ENCODE measurements at places on chromosomes 7 and 10.

GRCh38 chr7:108211382-108212201, 81.4 kb upstream of the LAMB4 start:
- no peak for DNase-seq

DNA sequence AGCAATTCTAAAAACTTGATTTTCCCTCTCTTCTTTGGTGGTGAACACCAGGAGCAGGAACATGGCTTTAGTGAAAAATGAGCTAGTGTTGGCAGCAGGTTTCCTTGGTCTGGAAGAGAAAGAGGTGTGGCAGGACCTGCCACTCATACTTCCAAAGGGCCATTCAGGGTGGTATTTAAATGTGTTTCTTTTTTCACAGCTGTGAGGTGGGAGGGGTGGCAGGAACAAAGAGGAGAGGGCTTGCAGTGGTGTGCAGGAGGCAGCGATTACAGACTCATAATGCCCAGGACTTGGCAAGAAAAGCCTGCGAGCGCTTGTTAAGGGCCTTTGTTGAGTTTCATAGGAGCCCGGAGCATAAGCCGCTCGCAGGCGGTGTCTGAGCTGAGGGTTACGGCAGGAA, 36.8 kb downstream of the WIPF3 start:
- DNase-seq = no peak

DNA sequence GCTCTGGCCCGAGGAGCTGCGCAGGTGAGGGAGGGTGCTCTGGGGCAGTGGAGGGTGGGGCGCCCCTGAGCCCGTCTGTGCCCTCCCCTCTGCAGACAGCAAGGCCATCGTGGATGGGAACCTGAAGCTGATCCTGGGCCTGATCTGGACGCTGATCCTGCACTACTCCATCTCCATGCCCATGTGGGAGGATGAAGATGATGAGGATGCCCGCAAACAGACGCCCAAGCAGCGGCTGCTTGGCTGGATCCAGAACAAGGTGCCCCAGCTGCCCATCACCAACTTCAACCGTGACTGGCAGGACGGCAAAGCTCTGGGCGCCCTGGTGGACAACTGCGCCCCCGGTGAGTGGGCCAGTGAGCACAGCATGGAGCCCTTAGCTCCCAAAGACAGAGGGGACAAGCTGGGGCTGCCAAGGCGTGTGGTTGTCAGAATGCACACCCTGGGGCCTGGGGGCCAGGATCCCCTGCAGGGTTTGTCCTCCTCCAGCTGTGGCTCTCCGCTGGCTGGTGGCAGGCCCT, 5.1 kb downstream of the FLNC start:
- DNase-seq = peak; percentile 37

- DNase-seq = peak; percentile 33
These were observed 67.6 kb upstream of the DDC start for GRCh38 chr7:50632561-50633413.

DNA sequence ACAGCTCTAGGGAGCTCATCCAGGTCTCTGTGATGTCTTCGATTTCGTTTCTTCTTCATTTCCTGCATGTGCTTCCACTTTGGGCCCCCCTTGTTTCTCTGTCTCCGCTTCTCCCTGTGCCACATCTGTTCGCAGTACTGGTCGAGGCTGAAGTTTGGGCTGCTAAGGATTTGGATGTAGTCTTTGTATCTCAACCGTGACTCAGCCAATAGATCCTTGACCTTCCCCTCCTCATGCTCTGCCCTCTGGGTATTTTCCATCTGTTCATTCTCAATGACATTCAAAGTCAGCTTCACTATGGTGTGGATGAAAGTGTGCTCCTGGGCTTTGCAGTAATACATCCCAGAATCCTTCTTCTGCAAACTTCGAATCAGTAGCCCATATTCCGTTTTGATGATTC, 187.4 kb downstream of the SEMA3D start:
- no peak for DNase-seq

GRCh38 chr7:18128846-18129245, 101.2 kb upstream of the PRPS1L1 start:
- no peak for DNase-seq

DNA sequence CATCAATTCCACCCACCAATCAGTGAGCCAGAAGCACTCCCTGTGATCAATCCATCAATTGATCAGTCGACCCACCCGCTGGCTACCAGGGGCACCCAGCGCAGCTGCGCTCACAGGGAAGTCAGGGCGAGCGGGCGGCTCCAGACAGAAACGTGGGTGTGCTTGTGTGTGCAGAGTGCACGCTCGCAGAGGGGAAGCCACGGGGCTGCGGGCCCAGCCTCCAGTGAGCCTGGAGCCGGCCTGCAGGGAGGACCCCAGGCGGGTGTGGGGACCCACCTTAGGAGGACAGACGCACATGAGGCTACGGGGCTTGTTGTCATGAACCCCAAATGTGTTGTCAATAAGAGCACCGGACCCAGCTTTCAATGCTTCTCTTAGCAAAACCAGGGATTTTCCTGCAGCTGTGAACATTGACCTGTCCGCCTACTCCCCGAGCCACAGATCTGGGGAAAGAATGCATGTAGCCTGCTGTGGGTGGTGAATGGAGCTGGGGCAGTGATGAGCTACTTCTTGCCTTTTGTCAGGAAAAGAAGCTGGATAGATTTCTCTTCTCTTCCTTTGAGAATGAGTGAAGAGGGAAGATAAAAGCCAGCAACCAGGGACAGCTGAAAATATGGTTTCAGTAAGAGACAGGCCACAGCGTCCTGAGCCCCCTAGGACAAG, 497.8 kb downstream of the DNAJB6 start:
- DNase-seq = no peak

- peak; percentile 91 for DNase-seq
These were observed at the start of gene GUSB for GRCh38 chr7:65981965-65982792. Gene GUSB, minus strand, starts transcription at chr7:65982213. Its CDS starts 30 bp downstream, at chr7:65982183.

- no peak for DNase-seq
These were observed 107.4 kb downstream of the ACTR3B start for GRCh38 chr7:152866791-152867501.

DNA sequence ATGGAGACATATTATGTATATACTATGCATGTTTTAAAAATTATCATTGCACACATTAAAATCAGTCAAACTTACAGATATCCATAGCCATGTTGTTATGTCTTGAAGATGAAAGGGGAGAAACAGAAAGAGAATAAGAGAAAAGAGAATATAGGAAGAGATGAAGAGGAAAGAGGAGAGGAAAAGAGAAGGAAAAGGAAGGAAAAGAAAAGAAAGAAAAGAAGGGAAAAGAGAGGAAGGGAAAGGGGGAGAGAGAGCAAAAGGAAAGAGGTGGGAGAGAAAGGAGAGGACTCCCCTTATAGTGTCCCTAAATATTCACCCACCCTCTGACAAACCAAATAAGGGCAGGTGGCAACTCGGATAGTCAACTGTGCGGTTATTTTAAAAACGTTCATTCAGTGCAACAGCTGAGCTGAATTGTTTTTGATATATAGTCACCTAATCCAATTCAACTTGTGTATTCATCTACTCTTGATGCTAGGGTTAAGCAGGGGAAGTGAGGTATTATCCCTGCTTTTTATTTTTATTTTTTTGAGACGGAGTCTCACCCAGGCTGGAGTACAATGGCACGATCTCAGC, 14.6 kb downstream of the SVIL start:
- DNase-seq = no peak

DNA sequence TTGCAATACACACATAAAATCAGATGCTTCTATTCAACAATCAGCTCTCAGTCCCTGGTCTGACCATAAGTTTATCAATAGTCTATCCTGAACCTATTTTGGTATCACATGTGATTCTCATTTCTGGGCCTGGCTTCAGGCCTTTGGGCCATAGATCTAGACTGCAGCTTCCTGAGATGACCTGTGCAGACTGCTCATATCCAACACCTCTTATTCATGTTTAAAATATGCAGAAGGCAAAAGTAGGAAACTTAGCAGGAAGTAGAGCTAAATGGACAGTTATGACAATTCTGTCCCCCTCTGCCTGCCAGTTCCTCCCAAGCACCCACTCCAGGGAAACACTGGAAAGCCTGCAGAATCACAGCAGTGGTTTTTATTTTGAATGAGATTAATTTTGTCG, 53.3 kb downstream of the C7orf25 start:
- DNase-seq = no peak

DNA sequence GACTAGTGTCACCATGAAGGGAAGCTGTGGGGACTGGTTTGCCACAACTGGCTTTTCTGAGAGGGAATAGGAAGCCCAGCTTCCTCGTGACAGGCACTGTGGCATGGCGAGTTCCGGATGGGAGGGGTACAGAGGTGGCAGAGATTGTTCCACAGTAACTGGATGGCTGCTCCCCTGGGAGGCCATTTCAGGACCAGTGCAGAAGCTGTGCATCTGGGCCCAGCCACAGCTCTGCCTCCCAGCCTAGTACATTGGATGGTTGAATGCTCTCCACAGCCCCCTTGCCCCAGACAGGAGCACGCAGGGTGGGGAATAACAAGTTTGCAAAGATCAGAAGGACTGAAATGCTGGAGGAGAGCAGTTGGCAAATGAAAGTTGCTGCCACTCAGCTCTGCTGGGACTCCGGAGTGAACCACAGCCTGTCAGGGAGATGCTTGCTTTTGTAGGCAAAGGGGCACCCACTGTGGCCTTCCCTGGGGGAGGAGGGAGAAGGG, 51.8 kb downstream of the GSDME start:
- DNase-seq = no peak

- peak; percentile 74 for DNase-seq
These were observed 109.9 kb downstream of the ZMIZ1 start for GRCh38 chr10:79178614-79179163.

DNA sequence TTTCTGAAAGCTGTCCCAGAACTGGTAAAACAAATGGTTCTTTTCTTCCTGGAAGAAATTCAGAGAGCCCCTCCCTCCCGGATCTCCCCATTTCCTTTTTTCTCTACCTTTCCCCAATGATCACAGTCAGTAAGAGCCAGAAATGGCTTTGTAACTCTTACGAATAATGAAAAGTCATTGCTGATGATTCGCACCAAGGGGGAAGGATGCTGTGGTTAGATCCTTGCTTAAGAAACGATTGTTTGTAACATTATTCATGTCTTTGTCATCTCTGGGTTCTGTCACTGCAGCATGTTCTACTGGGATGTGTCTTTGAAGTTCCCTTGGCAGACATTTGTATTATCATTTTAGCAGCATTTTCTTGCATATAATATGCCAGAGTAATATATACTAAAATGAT, 138.9 kb downstream of the CACNB2 start:
- DNase-seq = no peak

DNA sequence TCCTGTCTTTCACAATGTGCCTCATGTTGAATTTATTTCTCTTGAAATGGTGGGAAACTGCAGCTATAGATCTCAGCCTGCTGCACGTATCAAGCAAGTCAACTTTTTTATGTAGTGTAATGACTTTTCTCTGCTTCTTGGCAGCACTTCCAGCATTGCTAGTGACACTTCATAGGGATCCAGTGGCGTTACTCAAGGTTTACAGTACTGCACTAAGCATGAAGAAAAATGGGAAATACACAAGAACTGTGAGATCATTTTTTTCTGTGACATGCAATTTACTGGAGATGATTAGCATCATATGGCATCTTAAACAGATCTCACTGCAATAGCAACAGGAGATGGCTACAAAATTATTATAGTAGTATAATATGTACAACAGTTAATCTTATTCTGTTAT, 90.9 kb downstream of the POLR1F start:
- no peak for DNase-seq

GRCh38 chr10:131773370-131774343, 127.2 kb upstream of the PPP2R2D start:
- DNase-seq = no peak

- DNase-seq = no peak
These were observed 49.7 kb downstream of the TSPAN15 start for GRCh38 chr10:69500864-69501468.

DNA sequence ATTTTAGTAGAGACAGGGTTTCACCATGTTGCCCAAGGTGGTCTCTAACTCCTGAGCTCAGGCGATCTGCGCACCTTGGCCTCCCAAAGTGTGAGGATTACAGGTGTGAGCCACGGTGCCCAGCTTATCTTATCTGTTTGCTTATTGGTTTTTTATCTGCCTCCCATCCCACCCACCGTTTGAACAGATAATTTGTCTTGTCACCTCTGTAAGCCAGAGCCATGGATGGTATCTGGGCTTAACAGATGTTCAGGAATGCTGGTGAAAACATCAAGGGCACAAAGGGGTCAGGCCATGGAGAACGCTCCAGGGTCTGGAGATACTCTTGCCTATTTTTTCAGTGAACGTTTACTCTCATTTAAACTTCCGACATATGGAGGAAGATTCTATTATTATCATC, 12.0 kb upstream of the NDST2 start:
- DNase-seq = no peak

DNA sequence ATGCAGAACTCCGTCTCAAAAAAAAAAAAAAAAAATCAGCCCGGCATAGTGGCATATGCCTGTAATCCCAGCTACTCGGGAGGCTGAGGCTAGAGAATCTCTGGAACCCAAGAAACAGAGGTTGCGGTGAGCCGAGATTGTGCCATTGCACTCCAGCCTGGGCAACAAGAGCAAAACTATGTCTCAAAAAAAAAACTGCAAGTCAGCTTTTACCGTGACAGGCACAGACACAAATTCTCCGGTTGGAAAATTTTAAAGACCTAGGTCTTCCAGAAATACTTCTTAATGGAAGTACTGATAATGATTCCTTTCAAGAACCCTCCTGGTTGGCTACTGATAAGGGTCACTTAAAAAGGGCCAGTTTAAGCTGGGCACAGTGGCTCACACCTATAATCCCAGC, 19.4 kb upstream of the ARPC1B start:
- DNase-seq = no peak

DNA sequence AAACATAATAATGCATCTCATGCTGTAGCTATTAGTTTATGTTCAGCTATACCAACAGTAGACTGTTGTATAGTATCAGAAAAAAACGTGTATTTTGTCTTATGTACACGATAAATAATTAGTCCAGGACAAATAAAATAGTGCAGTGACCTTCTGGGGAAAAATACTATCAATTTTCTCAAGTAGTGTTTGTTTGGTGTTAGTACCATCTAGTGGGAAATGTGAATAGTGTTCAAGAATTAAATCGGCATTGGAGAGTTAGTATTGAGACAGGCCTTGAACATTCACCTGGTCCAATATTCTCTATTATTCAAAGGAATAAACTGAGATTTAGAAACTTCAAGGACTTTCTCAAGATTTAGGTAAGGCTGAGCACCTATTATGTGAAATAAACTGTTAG, 21.7 kb upstream of the OR2A5 start:
- peak; percentile 10 for DNase-seq
